ENCODE measurements at places on chromosomes 1 and 21.

DNA sequence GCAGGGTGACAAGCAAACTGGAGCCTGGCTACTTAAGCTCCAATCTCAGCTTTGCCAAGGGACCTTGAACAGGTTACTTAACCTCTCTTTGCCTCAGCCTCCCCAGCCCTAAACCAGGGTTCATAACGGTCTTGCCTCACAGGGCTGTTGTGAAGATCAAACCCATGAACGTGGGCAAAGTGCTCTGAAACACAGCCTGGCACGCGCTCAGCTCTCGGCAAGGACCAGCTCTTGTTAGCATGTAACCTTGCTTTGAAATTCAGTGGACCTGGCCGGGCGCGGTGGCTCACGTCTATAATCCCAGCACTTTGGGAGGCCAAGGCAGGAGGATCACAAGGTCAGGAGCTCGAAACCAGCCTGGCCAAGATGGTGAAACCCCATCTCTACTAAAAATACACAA lies 24.8 kb downstream of the RAP1GAP start:
- DNase-seq: no peak

GRCh38 chr1:180680558-180681144 lies 48.8 kb downstream of the XPR1 start:
- no peak for DNase-seq

GRCh38 chr1:225818229-225818628 lies 8.3 kb downstream of the EPHX1 start:
- DNase-seq: no peak

DNA sequence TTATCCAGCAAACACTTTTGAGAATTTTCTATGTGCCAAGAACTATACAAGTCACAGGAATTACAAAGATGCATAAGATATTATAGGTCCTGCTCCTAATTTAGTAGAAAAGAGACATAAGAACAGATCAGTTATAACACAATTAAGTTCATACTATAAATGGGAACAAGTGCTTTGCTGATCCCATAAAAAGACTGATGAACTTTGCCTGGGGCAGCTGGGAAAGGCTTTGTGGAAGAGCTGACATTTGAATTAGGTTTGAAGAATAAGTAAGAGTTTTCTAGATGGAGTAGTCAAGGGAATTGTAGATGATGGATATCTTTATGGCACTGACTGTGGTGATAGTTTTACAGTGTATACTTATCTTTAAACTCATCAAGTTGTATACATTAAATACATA lies 76.5 kb downstream of the VCAM1 start:
- DNase-seq: no peak

- peak; percentile 16 for DNase-seq
Observed at GRCh38 chr1:44260792-44261170, 47.5 kb downstream of the DMAP1 start.

GRCh38 chr1:8370046-8370881 lies 52.4 kb downstream of the SLC45A1 start:
- no peak for DNase-seq

- no peak for DNase-seq
Observed at GRCh38 chr1:156898161-156898566, 4.6 kb downstream of the PEAR1 start.

DNA sequence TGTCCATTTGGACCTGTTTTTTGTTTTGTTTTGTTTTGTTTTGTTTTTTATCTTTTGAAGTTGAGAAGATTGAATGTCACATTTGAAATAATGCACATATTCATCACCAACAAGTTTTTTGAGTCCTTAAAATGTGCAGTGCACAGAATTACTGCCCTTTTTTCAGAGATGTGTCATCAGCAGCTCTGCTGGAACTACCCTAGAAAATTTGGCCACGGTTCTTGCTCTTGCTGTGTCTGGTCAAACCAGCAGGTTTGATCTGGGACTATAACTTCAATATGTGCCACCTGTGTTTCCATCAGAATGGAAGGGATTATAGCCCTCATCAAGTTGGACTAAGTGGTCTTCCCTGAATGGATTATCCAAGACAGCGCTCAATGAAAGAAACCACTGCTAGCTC lies 24.1 kb upstream of the CNN3 start:
- no peak for DNase-seq

GRCh38 chr1:23793018-23793781 lies 2.3 kb downstream of the LYPLA2 start:
- peak; percentile 97 for DNase-seq

- no peak for DNase-seq
Observed at GRCh38 chr1:98294127-98294526, 367.4 kb upstream of the SNX7 start.

GRCh38 chr21:32768530-32768929 lies 3.0 kb downstream of the PAXBP1 start:
- DNase-seq: no peak

DNA sequence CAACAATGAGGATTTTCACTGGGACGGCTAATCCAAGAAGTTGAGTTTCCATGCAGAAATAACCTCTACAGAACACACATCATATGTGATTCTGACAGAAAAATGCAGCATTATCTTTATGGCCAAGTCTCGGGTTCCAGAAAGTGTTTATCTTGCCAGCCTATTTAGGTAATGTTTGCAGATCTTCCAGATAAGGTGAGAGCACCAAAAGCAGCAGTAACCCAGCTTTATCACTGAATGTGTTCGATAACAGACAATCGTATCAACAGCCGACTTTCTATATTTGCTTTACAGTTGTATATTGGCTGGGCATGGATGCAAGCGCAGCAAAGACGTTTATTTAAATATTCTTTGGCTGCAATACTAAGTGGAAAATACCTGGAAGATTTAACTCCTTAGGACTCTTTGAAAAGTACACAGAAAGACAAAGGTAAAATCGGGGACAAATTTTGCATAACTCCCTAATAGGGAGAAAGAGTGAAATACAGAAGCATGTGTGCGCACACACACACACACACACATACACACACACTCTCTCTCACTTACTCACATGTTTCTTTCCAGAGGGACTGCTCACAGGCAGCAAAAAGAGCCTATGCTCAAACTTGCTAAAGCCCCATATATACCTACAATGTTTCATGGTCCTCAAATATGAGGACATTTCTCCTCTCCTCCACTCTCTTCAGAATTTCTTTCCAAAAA lies 3.0 kb upstream of the CTSK start:
- DNase-seq: no peak

- no peak for DNase-seq
Observed at GRCh38 chr1:158931055-158931737, at the start of gene PYHIN1. Gene PYHIN1 (plus strand): TSS chr1:158931552. CDS start chr1:158936911, 5,359 bp downstream.

- no peak for DNase-seq
Observed at GRCh38 chr1:59697150-59697800, 117.5 kb upstream of the HOOK1 start.
